ENCODE measurements at places on chromosomes 7 and 10. TPM values are rescaled to one million over a fixed set of nuclear protein-coding genes. Genes with fewer than 3 reads are reported as not detected.

Gene PHYHIPL
- total RNA-seq = 1.4 TPM

Gene UTF1
- total RNA-seq = not detected

Gene UPP1
- total RNA-seq = 16.1 TPM

Gene OR2A7
- not detected for total RNA-seq

Gene INPP5A
- total RNA-seq = 103 TPM

Gene STOX1
- 0.24 TPM for total RNA-seq

Gene PPRC1
- 13.2 TPM for total RNA-seq

Gene CYP3A7
- total RNA-seq = 1.2 TPM

Gene SCART1
- total RNA-seq = 2.9 TPM

Gene ADIRF
- 21.9 TPM for total RNA-seq

Gene RNF32
- total RNA-seq = not detected

Gene C10orf53
- total RNA-seq = 1.2 TPM

Gene TUBAL3
- total RNA-seq = not detected

Gene ANKRD1
- total RNA-seq = 10.4 TPM

Gene UNCX
- total RNA-seq = not detected
